ENCODE measurements at places on chromosomes 5 and 9. TPM values are rescaled to one million over a fixed set of nuclear protein-coding genes. Genes with fewer than 3 reads are reported as not detected.

DNA sequence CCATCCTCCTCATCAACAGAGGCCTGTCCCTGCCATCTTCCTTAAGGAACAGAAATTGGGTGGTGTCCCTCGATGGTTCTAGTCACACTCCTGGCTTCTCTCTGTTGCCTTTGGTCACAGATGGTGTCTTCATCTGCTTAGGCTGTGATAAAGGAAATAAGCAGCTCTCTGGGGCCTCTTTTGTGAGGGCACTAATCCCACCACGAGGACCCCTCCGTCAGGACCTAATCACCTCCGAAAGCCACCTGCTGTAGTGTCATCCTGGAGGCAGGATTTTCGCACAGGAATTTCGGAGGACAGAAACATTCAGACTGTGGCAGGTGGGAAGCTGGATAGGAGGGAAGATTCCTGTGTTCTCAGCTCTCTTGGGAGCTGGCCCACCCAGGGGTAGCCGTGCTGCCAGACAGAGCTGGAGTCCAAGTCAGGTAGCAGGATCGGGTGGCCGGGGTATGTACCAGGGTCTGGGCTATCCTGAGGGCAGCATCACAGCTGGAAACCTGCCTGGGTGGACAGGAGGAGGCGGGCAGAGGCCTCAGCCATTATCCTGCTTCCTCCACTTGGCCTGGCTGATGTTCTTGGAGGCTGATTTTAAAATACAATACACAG is 59.5 kb downstream of the ANKRD33B start:
- no peaks in the 10 kb centered on the region for H3K36me3 ChIP-seq
- H3K27ac ChIP-seq = no peak overlapping the region
- no peaks in the 10 kb centered on the region for H3K27me3 ChIP-seq
- H3K4me1 ChIP-seq = peaks cover 34% of the 10 kb centered on the region
- DNase-seq = no peak
- no peak overlapping the region for H3K4me3 ChIP-seq

DNA sequence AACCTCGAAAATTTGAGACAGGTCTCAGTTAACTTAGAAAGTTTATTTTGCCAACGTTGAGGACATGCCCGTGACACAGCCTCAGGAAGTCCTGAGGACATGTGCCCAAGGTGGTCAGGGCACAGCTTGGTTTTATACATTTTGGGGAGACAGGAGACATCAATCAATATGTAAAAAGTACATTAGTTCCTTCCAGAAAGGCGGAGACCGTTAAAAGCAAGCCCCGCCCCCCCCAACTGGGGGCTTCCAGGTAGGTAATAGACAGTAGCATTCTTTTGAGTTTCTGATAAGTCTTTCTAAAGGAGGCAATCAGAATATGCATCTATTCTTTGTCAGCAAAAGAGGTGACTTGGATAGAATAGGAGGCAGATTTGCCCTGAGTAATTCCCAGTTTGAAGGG is 599 bp upstream of the MOCS2 start:
- no peak for DNase-seq
- H3K27ac ChIP-seq = peak overlapping the region; percentile 19
- peaks cover 15% of the 10 kb centered on the region for H3K4me1 ChIP-seq
- no peaks in the 10 kb centered on the region for H3K36me3 ChIP-seq

DNA sequence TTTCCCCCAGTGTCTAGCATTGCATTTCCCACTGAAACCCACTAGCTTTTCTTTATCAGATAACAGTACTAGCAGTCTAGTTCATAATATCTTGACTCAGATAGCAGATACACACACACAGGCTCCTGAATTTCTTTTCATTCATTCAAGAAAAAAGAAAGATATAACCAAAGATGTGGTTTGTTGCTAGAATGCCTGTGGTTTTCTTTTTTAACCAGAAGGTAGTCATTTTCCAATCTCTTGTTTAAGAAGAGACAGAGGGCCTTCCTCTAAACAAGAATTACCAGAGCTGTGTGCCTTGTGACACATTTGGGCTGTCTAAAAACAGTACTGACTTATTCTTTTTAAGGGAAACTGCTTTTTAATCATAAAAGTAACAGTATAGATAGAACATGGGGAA is 167.3 kb downstream of the PJA2 start:
- no peaks in the 10 kb centered on the region for H3K4me1 ChIP-seq
- H3K27me3 ChIP-seq = no peaks in the 10 kb centered on the region
- no peak for DNase-seq
- H3K4me3 ChIP-seq = no peak overlapping the region
- no peaks in the 10 kb centered on the region for H3K36me3 ChIP-seq
- H3K27ac ChIP-seq = no peak overlapping the region

DNA sequence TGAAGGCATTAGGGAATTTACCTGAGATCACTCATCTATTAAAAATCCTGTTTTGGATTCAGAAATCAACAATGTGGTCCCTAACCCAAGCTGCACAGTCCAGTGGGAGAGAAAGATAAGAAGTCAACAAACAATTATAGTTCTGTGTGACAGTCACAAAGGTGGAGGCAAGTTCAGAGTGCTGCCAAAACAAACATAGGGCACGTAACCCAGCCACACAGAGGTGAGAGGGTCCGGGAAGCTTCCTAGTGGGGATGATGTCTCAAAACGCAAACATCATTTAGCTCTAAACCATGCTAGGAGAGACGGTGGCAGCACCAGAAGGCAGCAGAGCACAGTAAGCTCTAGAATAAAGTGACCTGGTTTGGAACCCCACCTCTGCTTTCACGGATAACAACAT is 158.9 kb downstream of the MAPKAP1 start:
- no peaks in the 10 kb centered on the region for H3K4me1 ChIP-seq
- no peak overlapping the region for H3K27ac ChIP-seq
- no peak overlapping the region for H3K4me3 ChIP-seq

DNA sequence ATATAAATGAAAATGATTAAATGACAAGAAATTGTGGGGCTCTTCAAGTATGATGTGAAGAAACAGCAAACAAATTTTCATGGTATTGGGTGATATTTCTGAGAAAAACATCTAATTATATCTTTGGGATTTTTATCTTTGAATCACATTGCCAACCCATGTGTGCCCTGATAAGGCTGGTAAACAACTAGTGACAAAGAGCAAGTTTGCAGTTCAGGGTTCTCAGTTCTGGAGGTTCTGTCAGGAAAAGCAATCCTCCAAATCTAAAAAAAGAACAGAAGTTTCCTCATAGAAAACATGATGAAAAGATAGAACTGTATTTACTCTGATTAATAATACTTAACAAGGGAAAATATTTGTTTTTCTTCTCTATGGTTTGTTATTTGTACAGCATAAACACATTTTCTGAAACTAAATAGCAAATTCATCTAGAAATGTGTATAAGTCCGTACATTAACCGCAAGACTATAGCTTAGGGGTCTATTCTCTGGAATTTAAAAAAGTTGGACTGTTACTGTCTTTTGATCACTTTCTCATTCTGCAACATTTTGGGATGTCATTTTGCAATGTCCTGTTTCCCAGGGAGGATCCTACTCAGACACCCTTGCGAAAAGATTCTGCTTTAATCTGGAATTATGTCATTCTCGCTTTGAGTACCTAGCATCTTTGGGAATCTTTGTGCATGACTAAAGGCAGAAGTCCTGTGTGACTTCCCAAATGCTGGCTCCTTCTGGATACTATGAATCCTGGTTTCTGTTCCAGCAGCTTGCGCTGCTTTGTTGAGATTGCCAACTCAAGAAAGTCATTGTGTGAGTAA is 308.5 kb downstream of the ADGRV1 start:
- H3K36me3 ChIP-seq = no peaks in the 10 kb centered on the region
- H3K27ac ChIP-seq = no peak overlapping the region
- no peak for DNase-seq
- no peaks in the 10 kb centered on the region for H3K4me1 ChIP-seq

GRCh38 chr5:10933121-10933520 is 172.1 kb upstream of the DAP start:
- H3K4me1 ChIP-seq = no peaks in the 10 kb centered on the region
- H3K27ac ChIP-seq = no peak overlapping the region
- DNase-seq = no peak
- no peaks in the 10 kb centered on the region for H3K36me3 ChIP-seq

GRCh38 chr5:174724484-174725260 is at the start of gene MSX2:
MSX2 (plus strand) TSS chr5:174724582; CDS start chr5:174724660, 78 bp downstream.
- no peak within 1 kb of the TSS for H3K4me3 ChIP-seq
- H3K27me3 ChIP-seq = peaks cover 80% of the 10 kb centered on the region
- no peak within 1 kb of the TSS for H3K27ac ChIP-seq
- DNase-seq = peak; percentile 10
- H3K4me1 ChIP-seq = no peaks in the 10 kb centered on the region

The ANKS6 gene
- 0.20 TPM for polyA plus RNA-seq

The MARCHF6 gene
- polyA plus RNA-seq = 30.3 TPM
